HL-60 (cell line): ENCODE measurements at places on chromosomes 2 and 18.

DNA sequence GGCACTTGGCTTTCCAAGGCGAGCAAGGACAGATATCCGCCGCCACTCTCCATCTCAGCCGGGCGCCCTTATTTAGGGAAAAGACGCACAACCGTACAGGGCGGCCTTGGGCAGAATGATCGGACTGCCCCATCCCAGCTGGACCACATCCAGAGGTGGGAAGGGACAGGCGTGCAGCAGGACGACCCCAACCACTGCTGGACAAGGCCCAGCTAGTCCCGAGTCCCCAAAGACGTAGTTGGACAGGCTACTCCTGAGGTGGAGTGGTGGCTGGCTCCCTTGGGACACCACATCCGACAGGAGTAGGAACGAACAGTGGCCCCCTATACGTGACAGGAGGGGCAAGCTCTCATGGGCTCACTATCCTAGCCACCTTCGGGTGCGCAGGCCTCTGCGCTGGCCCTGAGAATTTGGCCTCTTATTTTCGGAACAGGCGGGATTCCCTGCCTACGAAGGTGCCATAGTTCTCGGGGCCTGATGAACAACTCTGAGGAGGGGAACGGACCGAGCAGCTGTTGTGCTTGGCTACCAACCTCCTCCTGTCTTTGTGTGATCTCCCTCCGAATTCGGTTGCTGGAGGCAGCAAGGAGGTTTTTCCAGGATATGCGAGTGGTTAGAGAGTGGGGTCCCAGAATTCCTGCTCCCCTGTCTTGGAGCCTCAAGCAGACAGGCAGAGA, 2.3 kb downstream of the FEV start:
- DNase-seq, result no peak

DNA sequence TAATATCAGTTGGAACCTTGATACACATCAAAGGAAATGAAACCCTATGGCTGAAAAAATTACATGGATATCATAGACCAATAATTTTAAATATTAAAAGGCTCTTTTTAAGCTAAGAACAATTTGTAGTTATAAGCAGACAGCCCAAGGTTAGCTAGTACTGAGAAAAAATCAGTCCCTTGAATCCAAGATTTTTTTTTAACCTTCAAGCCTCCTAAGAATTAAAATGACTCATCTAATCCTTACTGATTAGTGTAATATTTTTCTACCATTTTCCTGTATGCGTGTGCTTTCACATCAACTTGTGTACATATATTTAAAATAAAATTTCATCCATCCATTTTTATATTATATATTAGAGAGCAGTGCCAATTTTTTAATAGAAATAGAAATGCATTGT, 1004.9 kb upstream of the ZEB2 start:
- DNase-seq, result no peak

DNA sequence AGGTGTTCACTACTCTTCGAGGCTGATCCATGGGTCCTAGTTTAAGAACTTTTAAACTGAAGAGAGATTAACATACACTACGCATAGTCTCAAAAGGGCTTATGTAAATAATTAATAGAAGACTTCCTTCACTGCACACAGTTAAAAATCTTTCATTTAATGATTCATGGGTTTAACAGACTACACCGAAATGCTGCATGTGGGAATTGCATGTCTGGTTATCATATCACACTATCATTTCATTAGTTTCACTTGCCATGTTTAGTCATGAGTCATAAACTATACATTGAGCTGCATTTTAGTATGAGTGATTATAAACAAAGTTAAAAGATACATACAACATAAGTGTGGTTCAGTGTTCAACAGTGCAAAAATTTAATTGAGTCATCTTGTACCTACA, 31.2 kb downstream of the GLS start:
- no peak for DNase-seq

DNA sequence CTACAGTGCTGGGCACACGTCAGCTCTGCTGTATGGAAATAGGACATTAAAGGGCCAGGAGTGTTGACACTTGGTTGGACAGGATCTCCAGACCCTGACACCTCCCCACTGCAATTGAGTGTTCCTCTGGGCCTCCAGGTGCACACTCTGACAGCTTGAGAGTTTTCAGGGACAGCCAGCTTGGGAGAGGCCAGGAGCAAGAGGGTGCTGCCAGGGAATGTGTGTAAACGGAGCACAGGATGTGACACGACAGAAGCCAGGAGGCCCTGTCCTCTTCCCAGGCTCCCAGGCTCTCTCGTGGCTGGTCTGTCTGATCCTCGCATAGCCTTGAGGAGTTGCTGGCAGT, 318.1 kb upstream of the HS6ST1 start:
- DNase-seq, result no peak
